ENCODE measurements at places on chromosomes 16 and 17. TPM values are rescaled to one million over a fixed set of nuclear protein-coding genes. Genes with fewer than 3 reads are reported as not detected.

The BAHCC1 gene
- total RNA-seq, result 49.3 TPM

The G6PC1 gene
- not detected for total RNA-seq

The GFAP gene
- 17.6 TPM for total RNA-seq

The MTMR4 gene
- 38.7 TPM for total RNA-seq

The TBX6 gene
- total RNA-seq, result 1.4 TPM

The CCL11 gene
- total RNA-seq, result not detected

The ABCA5 gene
- total RNA-seq, result 20.1 TPM

The ZG16B gene
- total RNA-seq, result 0.48 TPM

The FN3K gene
- total RNA-seq, result 10.8 TPM

The GSDMA gene
- total RNA-seq, result 6.2 TPM

The NPIPB9 gene
- total RNA-seq, result 2.8 TPM

The OR3A3 gene
- not detected for total RNA-seq

GRCh38 chr17:42442196-42442565 lies 16.5 kb upstream of the ATP6V0A1 start:
- DNase-seq, result no peak

DNA sequence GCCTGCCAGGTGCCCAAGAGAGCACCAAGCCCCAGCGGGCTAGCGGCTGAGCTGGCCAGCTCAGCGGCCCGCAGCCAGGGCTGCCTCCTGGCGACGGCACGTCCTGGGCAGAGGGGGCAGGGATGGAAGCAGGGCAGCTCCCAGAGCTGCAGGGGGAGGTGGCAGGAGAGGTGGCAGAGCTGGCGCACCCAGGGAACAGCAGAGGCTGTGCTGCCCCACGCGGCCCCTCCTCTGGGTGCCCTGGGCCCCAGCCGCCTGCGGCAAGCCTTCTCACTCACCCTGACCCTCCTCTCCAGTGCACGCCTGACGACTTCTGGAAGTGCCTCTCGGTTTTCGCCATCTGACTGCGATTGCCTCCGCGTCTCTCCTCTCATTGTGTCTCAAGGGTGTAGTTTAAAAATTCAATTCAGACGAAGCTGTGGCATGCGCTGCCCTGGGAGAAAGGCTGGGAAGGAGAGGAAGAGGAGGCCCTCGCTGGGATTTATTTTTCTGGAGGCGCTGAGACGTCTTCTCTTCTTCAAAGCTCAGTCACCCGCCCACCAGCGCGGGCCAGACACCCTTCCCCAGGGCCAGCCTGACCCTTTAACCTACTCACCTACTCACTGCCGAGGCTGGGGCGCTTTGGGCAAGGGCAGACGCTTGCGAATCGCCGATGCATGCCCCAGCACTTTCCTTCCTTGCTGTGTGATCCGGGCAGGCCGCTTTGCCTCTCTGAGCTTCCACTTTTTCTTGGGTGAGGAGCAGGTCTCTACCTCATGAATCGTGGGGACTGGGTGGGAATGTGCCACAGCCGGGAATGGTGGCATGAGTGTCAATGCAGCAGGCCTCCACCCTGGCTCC lies 24.9 kb downstream of the GSE1 start:
- DNase-seq, result no peak

DNA sequence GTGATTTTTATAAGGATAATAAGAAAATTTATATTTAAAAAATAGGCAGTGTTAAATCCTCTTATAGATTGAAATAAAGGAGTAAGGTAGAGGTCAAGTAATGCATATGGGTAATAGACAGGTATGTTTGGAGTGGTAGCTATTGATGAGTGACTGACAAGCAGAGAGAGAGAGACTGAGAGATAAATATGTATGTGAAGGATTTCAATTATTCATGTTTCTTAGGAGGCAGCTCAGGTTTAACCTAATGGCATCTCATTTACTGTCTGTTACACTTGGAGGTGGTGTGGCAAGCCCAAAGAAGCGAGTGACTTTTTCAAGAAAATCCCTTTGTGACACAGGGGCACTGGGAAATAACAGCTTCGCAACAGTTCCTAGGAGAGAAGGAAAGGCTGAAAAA lies 120.2 kb downstream of the KIF2B start:
- DNase-seq, result no peak

DNA sequence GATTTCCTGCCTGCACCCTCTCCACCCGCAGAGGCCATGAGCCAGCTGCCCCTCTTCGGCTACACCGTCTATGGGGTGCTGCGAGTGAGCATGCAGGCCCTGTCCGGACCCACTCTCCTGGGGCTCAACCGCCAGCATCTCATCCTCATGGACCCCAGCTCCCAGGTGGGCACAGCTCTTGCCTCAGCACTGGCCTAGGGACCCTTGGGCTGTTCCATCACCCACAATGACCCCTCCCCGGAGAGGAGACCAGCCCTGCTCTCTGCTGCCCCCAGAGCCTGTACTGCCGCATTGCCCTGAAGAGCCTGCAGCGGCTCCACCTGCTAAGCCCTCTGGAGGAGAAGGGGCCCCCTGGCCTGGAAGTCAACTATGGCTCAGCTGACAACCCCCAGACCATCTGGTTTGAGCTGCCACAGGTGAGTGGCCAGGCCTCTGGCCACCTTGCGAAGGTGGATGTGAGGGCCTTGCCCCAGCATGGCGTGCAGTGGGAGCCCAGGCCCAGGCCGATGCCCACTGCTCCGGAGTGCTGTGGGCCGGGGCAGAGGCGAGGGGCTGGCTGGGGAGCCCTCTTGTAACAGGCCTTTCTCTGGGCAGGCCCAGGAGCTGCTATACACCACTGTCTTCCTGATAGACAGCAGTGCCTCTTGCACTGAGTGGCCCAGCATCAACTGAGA lies 7.3 kb upstream of the SMIM5 start:
- DNase-seq, result no peak

GRCh38 chr17:38704606-38705522 lies at the start of gene MLLT6:
Gene MLLT6, plus strand, starts transcription at chr17:38705273. Its CDS starts 360 bp downstream, at chr17:38705633.
- peak; percentile 87 for DNase-seq

GRCh38 chr16:58501242-58502131 lies 1.5 kb downstream of the NDRG4 start:
- DNase-seq, result peak; percentile 70

GRCh38 chr17:17783825-17784656 lies 52.7 kb downstream of the SREBF1 start:
- peak; percentile 80 for DNase-seq

DNA sequence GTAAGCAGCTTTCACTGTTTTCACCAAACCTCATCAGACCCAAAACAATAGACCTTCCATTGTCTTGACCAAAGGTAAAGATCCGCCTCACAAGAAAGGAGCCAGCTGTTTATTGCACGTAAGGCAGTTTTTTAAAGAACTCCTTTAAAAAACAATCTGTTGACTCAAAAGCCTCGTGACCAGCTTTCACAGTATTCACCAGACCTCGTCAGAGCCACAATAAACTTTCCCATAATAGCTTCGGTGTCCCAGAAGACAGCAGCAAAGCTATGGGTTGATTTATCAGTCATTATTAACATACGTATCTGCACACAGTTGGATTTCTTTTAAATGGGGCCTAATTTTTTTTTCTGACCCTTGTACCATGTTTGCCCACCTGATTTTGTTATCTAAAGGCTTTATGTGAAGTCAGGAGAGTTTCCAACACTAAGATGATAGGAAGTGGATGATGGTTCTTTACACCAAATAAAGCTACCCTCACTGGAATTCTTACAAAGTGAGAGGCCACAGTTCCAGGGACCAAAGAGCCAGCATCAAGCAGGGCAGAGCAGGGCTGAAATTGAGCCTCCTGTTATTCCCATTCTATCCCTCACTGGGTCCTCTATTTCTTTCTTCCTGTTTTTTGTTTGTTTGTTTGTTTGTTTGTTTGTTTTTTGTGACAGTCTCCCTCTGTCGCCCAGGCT lies 17.6 kb upstream of the HELZ start:
- no peak for DNase-seq

DNA sequence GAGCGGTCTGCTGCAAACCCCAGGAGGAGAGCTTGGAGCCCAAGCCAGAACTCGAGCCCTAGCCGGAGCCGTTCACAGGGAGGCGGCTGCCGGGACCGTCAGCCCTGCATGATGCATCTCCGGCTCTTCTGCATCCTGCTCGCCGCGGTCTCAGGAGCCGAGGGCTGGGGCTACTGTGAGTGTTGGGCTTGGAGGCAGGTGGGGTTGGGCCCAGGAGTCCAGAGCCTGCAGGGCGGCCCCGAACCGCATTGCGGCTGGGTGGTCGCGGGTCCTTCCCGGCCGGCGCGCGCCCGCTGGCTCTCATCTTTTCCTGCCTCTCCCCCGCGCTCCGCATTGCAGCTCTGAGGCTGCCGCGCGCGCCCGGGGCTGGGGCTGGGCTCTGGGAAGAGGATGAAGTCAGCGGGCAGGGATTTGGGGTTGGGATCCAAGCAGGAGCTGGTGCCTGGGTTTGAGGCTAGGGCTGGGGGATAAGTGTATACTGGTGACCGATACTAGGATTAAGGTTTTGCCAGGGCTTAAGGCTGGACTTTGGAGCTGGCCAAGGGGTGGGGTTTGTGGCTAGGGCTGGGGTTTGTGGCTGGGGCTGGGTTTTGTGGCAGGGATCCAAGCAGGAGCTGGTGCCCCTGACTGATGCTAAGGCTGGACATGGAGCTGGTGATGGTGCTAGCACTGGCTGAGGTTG lies 532 bp downstream of the CNTNAP1 start:
- DNase-seq, result peak; percentile 84

GRCh38 chr17:28474111-28474531 lies 677 bp downstream of the SLC13A2 start:
- no peak for DNase-seq

- DNase-seq, result no peak
These were observed 71.6 kb downstream of the RBFOX1 start for GRCh38 chr16:7404217-7404616.

DNA sequence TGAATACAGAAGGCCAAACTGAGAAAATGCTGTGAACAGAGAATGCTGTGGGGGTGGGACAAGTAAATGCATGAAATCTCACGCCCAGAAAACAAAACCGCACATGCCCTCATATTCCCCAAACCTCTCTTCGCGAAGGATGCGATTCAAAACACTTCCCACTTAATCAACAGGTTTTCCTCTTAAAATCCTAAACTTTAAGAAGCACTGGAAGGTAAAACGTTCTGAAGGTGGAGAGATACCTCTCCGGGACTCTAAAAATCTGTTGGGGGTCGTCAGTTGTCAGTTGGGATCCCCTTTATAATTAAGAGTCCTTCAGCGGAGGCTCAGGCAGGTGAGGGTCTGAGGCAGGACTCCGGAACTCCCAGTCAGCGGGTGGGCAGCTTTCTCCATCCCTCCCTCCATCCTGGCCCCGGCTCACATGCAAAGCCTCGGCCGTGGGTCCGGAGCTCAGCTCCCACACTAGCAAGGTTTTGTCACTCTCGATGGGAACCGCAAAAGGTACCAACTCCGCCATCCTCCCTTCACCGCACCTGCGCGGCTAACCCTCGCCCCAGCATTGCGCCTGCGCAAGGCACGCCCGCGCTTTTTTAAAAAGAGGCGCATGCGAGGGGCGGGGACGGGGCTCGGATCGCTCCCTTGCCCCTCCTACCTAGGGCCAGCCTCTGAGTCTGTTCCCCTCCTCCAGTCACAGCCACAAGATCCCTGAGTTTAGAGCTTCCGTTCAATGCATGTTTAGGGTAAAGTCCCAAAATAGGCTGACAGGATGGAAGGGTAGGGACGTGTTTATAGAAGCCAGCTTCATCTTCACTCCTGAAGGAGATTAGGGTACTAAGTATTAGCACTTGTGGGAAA lies at the start of gene RDM1:
RDM1 (minus strand) TSS at position 563 of the 855 bp plus-strand sequence; CDS start at position 517, 46 bp downstream.
- peak; percentile 72 for DNase-seq

- no peak for DNase-seq
These were observed 17.8 kb downstream of the SCPEP1 start for GRCh38 chr17:56995766-56996165.

- DNase-seq, result no peak
These were observed 216.0 kb downstream of the SEC14L1 start for GRCh38 chr17:77356690-77357201.

GRCh38 chr17:66191593-66192377 lies at the start of gene CEP112:
Gene CEP112, minus strand, starts transcription at chr17:66192133.
- peak; percentile 93 for DNase-seq

DNA sequence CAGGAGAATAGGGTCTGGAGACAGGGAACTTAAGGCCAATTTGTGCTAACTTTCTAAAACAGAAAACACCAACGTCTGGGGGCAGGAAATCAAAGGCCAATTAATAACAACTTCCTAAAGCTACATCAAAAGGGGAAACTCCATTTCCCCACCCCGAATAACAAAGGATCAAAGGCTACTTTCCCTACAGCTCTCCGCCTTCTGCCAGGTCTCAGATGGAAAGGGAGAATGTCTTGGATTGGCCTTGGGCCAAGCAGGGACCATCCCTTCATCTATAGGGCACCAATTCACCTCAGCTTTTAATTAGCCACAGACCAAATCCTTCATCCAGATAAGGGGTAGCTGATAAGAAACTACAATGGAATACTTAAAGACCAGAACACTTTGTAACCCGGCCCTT lies 116.9 kb upstream of the ZKSCAN2 start:
- no peak for DNase-seq

GRCh38 chr16:65373097-65373496 lies 251.2 kb upstream of the CDH11 start:
- DNase-seq, result no peak

GRCh38 chr17:76145231-76146052 lies 4.4 kb upstream of the FOXJ1 start:
- DNase-seq, result peak; percentile 49

DNA sequence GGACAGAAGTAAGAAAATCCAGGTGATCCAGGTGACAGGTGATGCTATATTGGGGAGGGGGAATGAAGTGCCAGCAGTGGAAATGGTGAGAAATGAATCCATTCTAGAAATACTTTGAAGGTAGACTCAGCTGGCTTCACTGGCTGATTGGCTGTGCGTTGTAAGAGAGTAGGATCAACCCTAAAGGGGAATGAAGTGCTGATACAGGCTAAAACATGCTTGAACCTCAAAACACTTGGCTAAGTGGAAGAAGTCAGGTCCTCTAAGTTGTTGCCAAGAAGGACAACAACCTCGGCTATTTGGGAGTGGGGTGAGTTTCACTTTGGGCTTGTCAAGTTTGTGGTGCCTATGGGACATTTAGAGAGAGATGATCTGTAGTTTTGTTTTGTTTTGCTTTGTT lies 24.1 kb upstream of the SCNN1B start:
- no peak for DNase-seq

DNA sequence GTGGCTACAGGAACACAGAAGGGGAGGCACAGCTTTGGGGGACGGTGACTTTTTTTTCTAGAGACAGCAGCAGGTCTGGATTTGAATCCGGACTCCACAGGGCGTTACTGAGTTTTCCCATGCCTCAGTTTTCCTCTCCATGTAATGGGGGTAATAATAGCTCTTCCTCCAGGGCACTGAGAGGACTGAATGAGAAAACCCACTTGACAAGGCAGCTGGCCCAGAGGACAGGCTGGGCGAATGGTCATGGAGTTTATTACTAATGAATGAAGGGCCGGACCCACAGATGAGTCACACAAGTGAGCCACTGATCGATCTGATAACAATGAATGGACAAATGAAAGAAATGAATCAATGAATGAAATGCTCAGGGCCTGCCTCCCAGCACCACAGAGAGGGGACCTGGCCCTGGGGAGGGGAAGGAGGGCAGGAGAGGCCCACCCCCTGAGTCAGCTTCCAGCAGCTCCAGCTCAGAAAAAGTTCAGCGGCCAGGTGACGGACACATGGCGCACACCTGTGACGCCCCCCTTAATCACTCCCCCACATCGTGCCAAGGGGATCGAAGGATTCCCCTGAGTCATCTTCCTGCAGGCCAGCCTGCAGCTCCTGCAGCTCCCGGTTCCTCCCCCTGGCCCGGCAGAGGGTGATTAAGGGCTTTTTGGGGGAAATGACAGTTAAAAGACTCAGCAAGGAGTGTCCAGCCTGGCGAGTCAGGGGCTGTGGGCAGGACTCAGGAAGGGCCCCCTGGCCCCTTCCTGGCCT lies 54.3 kb downstream of the SOCS1 start:
- DNase-seq, result no peak

- DNase-seq, result no peak
These were observed 9.2 kb upstream of the CCL13 start for GRCh38 chr17:34347063-34347462.

GRCh38 chr17:39118674-39119419 lies 32.6 kb downstream of the PLXDC1 start:
- no peak for DNase-seq
